GM18507 (cell line): ENCODE measurements at places on chromosomes 5 and 9.

DNA sequence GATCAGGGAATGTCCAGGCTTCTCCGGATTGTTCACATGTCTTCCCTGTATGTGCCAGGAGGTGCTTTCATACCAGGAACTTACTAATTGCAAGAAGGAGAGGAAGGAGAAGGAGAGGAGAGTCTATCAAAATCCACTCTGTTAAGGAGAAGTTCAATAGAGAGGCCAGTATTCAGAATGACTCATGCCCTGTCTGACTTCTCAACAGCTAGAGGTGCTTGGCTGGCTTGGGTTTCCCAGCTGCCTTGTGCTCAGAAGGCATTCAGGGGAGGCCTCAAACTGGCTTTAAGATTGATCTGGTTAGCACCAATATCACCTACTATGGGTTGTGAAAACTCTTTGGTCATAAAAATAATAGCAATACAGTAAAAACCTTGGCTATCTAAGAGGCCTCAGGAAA lies 167.9 kb upstream of the GLRA1 start:
- no peak for DNase-seq

GRCh38 chr9:107685901-107686300 lies 196.3 kb upstream of the KLF4 start:
- no peak for DNase-seq

DNA sequence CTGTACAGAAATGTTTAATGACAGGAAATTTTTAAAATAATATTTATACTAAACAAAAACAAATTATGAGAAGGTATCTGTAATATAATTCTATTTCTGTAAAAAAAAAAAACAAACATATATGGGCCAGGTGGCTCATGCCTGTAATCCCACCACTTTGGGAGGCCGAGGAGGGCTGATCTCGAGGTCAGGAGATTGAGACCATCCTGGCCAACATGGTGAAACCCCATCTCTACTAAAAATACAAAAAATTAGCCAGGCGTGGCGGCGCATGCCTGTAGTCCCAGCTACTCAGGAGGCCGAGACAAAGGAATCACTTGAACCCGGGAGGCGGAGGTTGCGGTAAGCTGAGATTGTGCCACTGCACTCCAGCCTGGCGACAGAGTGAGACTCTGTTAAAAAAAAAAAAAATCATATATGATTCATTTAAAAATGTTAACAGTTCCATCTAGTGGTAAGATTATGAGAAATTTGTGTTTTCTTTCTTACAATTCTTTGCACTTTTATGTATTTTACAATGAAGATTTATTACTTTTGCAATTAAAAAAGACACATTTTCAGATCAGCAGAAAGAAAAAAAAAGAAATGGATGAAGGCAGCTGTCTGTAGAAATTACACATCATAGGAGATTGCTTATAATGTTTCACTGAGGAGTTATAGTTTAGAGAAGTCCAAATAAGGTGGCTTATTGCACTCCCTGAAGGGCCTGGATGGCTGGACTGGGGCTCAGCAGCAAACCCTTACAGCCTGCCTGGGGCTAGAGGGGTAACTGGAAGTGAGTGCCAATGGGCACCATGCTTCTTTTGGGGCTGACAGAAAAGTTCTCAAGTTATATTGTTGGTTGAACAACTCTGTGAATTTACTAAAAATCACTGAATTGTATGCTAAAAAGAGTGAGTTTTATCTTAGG lies 20.3 kb downstream of the C9orf153 start:
- DNase-seq = no peak

GRCh38 chr9:71171517-71171916 lies 50.1 kb upstream of the TRPM3 start:
- DNase-seq = no peak

- no peak for DNase-seq
Observed at GRCh38 chr5:43771611-43772031, 168.6 kb downstream of the NNT start.

DNA sequence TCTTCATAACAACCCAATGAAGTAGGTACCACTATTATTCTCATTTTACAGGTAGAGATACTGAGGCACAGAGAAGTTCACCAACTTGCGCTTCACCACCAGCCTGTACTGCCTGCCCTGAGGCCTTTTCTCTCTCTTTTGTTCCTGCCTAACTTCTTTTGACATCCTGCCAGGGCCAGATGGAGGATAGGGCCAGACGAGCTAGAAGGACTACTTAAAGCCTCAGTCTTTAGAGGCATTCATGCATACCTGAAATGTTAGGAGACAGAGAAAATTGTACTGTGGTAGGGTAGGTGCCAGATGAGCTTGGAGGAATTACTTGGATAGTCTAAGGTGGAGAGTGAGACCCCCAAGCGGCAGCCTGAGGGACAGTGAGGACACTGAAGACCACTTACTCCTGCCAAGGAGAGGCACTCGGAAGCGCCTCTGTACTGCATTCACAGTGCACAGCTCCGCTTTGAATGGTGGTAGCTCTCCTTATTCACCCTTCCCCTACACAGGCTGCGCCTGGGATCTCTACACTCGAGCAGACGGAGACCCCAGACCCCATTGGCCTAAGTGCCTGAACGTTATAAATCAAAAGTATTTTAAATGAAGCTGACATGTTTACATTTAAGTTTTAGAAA lies 6.2 kb upstream of the ORM1 start:
- no peak for DNase-seq

DNA sequence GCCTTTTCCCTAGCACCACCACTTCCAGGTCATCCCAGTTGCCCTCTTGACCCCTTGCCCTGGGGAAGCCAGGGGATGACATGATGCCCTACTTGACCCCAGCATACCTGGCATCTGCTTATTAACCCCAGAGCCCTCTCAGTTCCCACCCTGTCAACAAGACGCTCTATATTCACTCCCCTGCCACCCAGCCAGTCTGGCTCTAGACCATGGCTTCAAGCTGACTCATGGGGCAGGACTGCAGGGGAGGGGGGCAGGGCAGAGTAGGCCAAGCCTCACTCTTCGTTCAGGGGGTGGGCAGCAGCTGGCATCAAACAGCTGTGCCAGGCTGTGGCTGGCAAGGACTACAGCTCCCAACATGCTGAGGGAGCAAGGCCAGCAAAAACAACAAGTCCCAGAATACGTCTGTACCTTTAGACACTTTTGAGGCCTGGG lies 5.3 kb downstream of the ATOSB start:
- no peak for DNase-seq

GRCh38 chr5:169615561-169615960 lies 21.5 kb upstream of the DOCK2 start:
- DNase-seq = no peak

- DNase-seq = no peak
Observed at GRCh38 chr9:21244836-21245235, 5.0 kb upstream of the IFNA14 start.

- DNase-seq = no peak
Observed at GRCh38 chr5:9201761-9202160, 344.1 kb downstream of the SEMA5A start.

GRCh38 chr5:88678770-88679381 lies 204.1 kb downstream of the MEF2C start:
- DNase-seq = no peak

DNA sequence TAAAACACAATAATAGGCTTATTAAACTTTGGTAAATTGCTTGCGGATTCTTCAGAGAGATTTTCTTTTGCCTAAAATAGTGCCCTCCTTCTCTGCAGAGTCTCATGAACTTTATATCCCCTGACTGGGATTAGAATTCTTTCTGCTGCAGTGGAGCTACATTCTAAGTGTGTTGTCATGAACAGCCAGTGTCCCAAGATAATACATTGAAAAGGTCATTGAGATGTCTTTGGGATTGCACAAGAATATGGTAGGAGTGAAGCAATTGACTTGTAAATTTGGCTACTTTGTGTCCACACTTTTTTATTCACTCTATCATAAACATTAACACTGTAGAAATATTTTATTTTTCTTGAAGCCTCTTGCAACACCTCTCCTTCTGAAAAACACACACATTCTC lies 604.5 kb downstream of the GABRG2 start:
- no peak for DNase-seq

- DNase-seq = no peak
Observed at GRCh38 chr9:86767373-86767772, 179.9 kb downstream of the GAS1 start.

DNA sequence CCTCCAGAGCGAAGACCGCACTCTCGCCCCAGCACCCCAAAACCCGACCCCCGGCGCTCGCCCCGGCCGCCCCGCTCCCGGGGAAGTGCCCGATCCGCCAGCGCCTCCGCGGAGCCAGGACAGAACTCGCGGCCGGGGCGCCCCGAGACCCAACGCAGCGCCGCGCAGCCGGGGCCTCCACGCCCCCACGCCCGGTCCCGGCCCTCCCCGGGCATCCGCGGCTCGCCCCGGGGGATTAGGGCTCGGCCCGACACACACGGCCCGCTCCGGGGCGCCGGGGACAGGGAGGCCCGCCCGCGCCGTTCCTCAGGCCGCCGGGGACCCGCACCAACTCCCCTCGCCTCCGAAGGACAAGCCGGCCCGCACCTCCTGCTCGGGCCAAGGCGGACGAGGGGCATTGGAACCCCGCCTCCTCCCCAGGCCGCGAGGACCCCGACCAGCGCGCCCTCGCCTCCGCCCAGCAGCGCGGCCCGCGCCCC lies 544 bp downstream of the FNBP1 start:
- DNase-seq = no peak

DNA sequence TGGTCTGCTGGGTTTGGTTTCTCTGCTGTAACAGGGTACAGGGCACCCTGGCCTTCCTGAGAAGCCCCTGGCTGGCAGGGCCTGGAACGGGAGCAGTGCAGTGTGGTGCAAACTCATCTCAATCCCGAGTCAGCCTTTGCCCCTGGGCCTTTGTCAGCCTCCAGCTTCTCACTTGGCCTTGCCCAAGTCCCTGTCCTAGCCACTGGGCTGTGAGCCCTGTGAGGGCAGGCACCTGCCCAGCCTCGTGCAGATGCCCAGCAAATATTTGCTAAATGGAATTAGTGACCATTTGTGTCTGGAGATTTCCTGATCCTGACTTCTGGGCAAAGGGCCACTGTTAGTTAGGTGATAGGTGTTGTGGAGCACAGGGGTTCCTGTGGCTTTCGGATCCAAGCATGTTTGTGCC lies 13.0 kb downstream of the RGS3 start:
- no peak for DNase-seq

GRCh38 chr5:113548396-113548795 lies 34.9 kb downstream of the YTHDC2 start:
- DNase-seq = no peak

GRCh38 chr5:97417986-97418385 lies 234.9 kb upstream of the RIOK2 start:
- no peak for DNase-seq

GRCh38 chr5:172482156-172483020 lies 28.1 kb upstream of the SH3PXD2B start:
- no peak for DNase-seq

- DNase-seq = no peak
Observed at GRCh38 chr5:142740474-142741242, 29.5 kb upstream of the ARHGAP26 start.

GRCh38 chr5:37184748-37185364 lies 64.3 kb downstream of the CPLANE1 start:
- peak; percentile 23 for DNase-seq

- no peak for DNase-seq
Observed at GRCh38 chr5:10434392-10434791, 7.3 kb upstream of the ROPN1L start.
